ENCODE measurements at places on chromosomes 1 and 21.

DNA sequence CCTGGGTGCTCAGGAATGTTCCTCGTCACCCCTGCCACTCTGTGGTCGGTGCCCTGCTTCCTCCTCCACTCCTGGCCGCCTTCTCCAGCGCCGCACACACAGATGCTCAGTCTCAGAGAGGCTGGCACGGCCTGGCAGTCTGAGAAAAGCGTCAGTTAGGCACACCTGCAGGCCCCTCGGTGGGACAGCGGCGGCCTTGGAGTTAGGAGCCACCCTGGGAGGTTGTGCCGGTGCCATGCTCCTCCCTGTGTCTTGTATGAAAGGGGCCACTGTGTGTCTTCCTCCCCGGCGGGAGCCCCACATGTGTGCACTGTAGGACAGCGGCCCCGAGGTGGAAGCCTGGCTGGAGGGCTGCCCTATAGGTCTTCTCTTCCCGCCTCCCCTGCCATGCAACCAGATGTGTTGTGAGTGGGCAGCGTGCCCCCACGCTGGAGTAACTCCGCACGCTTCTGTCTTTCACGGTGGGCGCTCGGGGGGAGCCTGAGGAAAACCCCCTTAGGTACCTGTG is 145.2 kb downstream of the PGBD5 start:
- DNase-seq: no peak

DNA sequence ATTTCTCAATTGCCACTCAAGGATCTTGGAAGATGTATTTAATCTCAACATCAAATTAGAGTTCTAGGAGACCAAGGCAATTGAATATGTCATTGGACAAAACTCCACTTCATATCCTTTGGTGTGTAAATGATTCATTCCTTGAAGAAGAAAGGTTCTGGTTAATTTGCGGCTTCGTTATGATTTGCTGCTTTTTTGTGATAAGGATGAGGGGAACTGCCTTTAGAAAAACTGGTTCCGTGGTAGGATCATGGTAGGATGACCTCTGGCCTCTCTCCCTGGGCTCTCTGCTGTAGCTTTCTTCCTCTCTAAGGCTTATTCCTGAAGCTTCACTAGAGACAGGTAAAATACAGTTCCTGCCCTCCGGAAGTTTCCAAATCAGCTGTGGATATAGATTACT is 51.5 kb upstream of the ERRFI1 start:
- no peak for DNase-seq

GRCh38 chr1:205575294-205575885 is 56.4 kb downstream of the ELK4 start:
- DNase-seq: no peak

DNA sequence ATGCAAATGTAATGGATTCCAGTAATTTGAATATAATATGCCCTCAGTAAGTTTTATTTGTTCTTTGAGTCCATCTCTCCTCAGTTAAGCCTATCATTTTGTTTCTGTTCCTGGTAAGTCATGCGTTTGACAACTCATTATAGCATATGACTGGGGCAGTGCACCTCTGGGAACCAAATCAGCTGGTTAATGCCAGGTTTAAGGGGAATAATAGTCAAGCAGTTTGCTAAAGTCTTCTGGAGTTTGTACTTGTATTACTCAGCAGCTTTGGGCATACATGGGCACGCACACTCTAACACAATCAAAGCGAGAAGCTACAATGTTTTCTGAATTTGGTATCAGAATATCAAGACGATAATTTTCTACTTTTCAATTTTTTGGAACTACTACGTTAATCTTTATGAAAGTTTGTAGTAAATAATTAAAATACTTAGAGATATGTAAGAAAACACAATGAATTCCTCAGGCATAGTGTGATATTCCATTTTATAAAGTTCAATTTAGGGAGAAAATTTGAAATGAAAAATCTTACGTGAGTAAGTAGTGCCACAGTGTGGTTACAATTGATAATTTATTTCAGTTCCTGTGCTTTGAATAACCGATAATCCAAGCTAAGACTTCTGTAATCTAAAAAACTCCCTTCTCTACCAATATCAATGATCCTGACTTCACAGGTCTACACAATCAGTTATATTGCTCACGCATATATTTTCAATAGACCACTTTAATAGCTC is 43.8 kb upstream of the KCTD3 start:
- DNase-seq: no peak

DNA sequence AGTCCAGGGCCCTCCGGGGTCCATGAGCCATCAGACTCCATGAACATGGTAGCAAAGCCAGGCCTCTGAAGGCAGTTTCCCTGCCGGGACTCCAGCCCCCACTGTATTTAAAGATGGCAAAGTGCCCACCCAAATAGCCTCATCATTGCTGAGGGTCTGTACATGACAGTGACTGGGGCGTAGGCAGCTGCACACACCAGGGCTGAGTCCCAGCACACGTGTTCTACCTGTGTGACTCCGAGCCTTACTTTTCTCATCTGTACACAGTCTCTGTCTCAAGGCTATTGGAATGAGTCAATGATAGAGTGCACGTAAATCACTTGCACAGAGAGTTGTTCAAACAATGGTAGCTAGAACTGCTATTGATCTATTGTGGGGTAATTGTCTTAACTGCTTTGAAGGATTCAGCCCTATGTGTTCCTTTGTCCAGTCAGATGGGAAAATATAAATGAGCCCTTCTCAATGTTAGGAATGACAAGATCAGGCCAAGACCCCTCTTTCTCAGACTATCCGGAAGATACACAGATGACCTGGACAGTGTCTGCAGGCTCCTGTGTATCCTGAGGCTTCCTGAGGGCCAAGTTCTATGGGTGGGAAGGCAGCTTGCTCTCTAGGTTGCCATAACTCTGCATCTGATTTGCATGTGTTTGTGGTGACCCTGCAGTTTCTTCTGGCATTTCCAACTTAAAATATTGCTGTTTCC is 48.9 kb downstream of the RASSF5 start:
- DNase-seq: peak; percentile 75

- DNase-seq: no peak
Measured at GRCh38 chr1:53134961-53135734, 7.3 kb downstream of the SLC1A7 start.

DNA sequence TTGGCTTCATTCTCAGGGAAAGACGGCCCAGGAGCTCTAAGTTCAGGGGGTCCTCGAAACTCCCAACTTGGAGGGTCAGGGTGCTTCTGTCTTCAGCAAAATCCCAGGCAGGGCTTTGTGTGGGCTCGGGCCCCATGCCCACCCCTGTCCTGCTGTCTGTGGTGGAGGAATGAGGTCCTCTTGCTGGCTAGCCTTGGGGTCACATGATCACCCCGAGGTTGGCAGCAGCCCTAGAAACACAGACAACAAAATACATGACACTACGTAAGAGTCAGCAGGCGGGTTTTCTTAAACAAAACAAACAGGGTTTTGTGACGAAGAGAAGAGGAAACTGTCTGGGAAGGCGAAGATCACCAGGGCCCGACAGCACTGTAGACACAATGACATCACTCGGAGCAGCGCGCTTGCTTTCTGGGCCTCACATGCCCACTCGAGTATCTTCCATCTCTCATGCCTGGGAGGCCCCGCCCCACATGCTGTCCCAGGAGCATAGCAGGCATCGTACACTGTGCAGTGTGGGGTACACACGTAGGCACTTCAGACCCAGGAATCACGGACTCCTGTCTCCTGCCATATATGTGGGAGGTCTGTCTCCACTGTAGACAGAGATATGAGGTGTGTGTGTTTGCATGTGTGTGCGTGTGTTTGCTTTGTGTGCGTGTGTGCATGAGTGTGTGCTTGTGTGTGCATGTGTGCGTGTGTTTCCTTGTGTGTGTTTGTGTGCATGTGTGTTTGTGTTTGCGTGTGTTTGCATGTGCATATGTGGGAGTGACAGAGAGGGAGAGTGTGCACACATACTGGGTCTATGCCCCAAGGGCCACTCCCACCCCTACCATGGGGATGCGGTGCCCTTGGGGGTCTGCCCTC is 94.7 kb downstream of the SIK1 start:
- no peak for DNase-seq

- DNase-seq: no peak
Measured at GRCh38 chr1:196115646-196116045, 492.6 kb downstream of the KCNT2 start.

GRCh38 chr1:19036813-19037605 is 80.5 kb upstream of the IFFO2 start:
- no peak for DNase-seq

DNA sequence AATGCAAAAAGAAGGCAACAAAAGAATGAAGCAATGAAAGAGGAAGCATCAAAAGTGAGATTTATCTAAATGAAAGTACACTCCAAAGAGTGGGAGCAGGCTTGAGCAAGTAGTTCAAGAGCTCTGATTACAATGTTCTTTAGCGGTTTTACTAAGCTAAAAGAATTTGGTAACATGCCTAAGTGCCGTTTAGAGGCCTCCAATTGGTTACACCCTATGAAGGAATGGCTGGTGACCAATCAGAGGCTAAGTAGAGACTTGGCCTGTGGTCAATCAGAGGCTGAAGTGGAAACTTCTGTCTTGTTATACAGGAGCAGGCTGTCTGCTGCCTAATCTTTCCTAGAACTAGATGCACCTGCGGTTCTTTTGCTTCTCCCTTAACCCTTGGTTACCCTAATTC is 59.1 kb downstream of the PTGFR start:
- no peak for DNase-seq

DNA sequence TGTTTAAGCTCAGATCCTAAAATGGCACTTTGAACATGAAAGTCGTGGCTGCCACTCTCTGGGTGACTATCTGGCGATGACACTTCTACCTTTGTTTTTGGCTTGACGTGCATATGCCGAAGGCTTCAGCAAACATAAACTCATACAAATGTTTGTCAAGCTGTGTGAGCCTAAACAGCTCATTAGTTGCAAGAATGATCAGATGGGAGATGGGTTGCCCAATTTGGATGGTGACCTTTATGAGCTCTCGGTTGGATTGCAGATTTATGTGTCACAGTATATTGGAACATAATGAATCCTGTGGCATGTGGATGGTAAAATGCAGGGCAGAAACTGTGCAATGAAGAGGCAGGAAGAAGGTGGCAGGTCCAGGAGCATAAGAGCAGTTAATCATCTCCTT is 229.3 kb downstream of the DISC1 start:
- no peak for DNase-seq

DNA sequence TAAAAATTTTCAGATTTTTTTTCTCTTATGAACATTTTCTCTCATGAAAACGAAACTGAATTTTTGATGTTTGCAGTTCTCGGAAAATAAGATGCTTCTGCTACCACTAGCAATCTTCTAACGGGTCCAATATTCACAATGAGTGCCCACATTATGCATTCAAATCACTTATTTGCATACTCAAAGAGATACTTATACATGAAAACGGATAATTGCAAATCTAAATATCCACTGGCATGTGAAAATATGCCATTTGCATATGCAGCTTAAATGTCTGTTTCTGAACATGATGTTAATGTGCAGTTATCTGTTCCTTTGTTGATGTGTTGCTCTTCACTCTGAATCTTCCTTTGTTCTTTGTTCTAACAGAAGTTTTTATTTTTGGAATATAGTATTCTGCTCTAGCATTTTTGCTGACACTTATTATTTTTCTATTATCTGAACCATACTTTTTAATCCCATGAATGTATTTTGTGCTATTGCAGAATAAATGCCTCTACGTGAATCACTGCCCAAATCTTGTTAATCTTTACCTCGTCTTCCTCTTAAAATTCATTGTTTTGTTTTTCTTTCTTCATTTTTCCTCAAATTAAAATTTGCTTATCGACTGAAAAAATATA is 259.4 kb upstream of the BRINP3 start:
- no peak for DNase-seq

- DNase-seq: peak; percentile 61
Measured at GRCh38 chr1:221725735-221726672, 15.9 kb downstream of the DUSP10 start.

- no peak for DNase-seq
Measured at GRCh38 chr1:202905331-202905730, 16.4 kb upstream of the RABIF start.

GRCh38 chr1:175320804-175321203 is 128.2 kb upstream of the KIAA0040 start:
- no peak for DNase-seq
